NCI-H1417 (cell line): ENCODE measurements at places on chromosomes 1 and 21.

DNA sequence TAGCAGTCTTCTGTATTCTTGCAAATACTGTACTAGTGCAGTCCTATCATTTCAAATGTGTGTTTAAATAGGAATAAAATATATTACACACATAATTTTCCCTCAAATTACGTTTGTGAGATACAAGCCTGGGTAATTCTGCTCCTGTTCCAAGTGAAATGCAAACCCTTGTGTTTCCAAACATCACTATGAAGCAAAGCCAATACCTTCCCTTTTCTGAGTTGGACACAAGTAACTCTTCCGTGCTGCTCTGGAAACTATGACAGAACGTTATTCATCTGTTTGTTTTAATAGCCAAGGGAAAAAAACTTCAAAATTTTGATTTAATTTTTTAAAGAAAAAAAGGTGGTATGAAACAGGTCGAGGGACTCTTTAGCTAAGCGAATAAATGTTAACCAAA is 73.7 kb upstream of the UBE2U start:
- no peak for DNase-seq

- DNase-seq: no peak
Observed at GRCh38 chr1:18614069-18614735, 16.4 kb upstream of the PAX7 start.

DNA sequence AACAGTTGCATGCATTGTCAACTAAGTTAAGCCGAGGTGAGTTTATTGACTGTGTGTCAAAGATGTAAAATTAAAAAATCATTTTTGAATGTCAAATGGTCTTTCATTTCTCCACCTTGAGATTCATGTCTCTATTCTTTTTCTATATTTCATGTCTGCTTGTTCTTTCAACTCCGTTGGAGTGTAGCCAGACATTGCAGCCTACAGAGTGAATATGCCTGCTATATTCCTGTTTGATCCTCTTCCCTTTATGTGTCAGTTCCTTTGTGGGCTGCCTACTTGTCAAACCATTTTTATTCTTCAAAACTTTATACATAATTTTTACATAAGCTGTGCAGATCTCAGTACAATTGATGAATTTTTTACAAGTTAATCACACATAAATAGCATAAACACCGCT is 1325.8 kb upstream of the PRMT6 start:
- no peak for DNase-seq

GRCh38 chr1:211525101-211525676 is 33.2 kb upstream of the RD3 start:
- DNase-seq: no peak

- no peak for DNase-seq
Observed at GRCh38 chr1:199808110-199808870, 219.2 kb upstream of the NR5A2 start.

- peak; percentile 66 for DNase-seq
Observed at GRCh38 chr21:36125512-36126207, 9.2 kb upstream of the CBR3 start.

DNA sequence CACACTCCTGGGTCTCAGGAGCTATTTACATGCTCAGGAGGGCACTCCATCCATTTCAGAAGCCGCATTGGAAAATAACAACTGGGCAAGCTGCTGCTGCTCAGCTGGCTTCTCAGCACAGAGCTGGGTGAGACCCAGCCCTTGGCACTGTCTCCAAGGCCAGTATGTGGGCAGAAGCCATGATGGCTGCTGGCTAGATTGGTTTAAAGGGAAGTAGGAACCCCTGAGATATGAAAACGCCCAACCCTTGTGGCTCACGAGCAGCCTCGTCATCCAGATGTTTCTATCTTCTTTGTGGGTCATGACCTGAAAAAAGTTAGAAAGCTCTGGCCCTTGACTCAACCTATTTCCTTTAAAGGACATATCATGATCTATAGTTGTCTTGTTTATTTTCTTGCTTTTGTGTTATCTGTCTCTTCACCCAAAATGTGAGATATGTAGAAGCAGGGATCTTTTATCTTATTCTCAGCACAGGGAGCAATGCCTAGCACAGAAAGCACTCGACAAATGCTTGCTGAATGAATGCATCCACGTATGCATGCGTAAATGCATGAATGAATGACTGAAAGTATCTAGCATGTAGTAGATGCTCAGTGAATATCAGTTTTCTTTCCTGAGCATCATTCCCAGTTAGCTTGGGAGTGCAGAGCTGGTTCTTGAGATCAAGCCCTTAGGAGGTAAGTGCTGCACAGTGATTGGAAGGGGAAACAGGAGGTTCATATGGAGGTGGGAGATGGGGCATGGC is 11.6 kb downstream of the MYBPH start:
- no peak for DNase-seq

GRCh38 chr1:9824702-9825089 is 931 bp upstream of the CLSTN1 start:
- no peak for DNase-seq

DNA sequence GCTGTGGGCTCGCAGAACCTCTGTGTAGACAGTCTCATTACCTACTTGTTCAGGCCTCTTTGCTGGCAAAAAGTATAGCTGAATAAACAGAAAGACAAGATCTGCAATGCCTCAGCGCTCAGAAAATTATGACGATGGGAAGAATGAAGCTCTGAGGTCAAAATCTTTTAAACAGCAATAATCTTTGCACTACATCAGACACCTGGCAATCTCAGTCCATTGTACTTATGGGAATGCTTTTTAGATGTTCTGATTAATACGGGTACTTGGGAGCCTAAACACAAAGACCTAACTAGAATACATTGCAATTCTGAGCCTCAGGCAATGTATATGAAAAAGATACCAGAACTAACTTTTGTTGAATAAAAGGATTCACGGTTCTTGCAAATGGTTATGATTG is 410.7 kb downstream of the SMYD3 start:
- DNase-seq: no peak

DNA sequence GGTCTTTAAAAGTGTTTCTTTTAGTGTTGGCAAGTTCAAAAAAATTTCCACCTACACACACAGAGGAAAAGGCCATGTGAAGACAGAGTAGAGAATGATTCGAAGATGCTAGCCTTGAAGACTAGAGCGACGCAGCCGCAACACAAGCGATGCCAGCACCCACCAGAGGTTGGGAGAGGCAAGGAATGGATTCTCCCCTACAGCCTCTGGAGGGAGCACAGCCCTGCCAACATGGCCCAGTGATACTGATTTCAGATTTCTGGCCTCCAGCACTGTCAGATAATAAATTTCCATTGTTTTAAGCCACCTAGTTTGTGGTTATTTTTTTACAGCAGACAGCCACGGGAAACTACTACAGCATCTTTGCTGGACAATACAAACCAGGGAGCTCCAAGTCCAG is 6.9 kb upstream of the ADAR start:
- DNase-seq: no peak
